ENCODE measurements at places on chromosomes 7 and 10.

GRCh38 chr10:112374724-112375541, 1.0 kb downstream of the ACSL5 start:
- no peak for DNase-seq

DNA sequence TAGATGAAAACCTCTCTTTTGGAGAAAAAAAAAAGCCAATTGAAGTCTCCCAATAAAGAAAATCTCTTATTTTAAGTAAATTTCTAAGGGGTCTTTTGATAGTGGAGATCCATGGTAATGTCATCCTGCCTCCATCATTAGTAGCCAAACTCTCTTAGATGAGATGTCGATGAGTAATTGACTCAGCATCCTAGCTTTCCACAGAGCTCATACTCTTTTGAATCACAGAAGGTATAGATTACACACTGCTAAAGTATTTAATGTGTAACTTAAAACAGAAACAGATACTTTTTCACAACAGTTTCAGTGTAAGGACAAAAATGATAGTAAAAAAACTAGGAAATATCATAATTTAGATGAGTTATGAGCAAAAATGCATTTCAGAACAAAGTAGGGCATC, 19.4 kb downstream of the MAGI2 start:
- DNase-seq: no peak

GRCh38 chr7:44044315-44045225, at the start of gene DBNL:
TSS of gene DBNL (plus strand) at chr7:44044702. CDS start at chr7:44044738, 36 bp downstream.
- DNase-seq: peak; percentile 79

- no peak for DNase-seq
Observed at GRCh38 chr10:74824184-74824899, 2.1 kb upstream of the KAT6B start.

DNA sequence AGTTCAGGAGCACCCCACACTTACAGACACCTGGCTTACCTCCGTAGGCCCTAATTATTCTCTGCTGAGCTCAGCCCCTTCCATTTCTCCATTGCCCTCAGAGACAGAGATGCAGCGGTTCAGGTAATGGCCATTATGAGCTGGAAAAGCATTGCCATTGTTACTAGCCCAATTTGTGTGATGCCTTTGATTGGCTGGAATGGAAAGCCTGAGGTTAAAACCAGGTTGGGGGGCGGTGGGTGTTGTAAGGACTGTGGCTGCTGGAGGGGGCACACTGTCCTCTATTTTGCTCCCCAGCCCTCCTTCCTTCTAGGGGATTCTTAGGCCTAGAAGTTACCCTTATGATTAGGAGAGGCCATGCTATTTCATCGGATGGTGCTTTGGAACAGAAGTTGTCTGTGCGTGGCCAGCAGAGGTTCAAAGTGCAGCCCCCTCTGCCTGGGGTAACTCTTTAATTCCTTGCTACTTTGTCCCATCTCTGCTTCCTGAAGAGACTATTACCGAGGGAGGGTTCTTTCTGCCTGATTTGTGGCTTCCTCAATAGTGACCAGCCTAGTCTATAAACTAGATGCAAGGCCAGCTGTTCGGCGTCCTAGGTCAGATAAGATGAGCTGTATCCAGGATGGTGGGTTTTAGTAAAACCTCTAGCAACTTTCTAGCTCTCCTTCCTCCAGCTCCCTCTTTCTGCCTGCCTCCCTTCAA, 14.2 kb upstream of the ACSL5 start:
- no peak for DNase-seq

DNA sequence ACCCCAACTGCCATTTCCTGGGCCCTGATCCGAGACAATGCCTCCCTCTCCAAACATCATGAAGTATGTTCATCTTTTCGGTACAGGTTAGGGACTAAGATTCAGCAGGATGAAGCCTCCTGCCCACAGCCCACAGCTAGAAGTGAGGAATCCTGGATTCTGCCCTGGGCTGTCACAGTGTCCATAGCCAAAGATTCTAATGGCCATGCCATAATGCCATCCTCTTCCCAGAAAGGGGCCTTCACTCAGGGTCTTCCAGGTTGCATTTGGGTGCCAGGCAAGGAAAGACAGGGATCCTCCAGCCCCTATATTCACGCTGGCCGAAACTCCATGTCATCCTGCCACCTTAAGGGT, 15.7 kb upstream of the ZMIZ1 start:
- no peak for DNase-seq

- DNase-seq: no peak
Observed at GRCh38 chr7:70527520-70528115, 604.3 kb upstream of the GALNT17 start.

DNA sequence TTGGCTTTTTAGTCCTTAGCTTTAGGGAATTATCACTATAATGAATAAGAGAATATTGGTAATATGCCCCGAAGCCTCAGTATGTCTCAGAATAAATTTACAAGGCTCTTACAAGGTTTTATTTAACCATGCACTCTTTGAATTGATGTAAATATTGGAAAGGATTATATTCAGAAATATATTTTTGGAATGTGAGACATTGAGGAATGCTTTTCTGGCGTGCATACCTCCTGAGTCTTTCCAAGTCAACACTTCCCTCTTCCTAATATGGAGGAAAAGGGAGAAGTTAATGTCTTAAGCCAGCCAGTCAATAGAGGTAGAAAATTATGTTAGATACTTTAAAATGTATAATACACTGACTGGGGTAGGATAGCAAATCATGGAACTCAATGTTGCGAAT, 1.2 kb upstream of the OR2F1 start:
- DNase-seq: no peak

DNA sequence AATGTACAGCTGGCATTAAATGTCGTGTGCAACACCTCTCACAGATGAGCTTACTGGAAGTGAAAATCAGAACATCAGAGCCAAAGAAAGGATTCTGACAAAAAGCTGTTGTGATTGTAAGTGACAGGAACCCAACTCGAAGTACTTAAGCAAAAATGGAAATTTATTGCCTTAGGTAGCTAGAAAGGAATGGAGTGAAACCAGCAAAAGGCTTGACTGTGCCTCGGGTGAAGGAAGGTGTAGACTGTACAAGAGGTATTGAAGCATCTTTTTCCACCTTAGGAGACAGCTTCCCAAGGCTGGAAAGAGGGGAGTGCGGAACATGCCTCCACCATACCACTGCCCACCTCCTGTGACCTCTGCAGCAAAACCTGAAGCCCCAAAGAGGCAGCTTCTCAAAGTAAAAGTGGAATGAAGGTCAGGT, 27.3 kb upstream of the ITGB1 start:
- no peak for DNase-seq

Measured in stimulated activated CD8-positive, alpha-beta memory T cell treated with anti-CD3 and anti-CD28 coated beads, Interleukin-15, amount 100 ng/mL, for 4 hours (primary cell).